Thoracic aorta (tissue), 2 donors: ENCODE measurements at places on chromosomes 1 and 21.

DNA sequence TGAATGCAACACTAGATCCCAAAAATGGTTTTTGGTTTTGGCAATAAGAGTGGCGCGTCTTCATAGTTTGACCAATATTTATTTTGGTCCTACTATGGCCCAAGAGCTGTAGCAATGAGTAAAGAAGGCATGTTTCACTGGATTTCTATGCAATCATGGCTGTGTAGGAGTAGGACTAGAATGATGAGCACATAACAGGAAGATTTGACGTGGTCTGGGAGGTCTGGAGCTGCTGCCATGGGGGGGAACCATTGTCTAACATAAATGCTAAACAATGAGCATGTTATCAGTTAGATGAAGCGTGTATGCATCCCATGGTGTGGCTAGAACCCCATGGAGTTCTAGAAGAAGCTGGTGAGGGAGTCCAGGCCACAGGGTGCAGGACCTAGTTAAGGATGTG lies 38.3 kb downstream of the OLIG1 start:
- DNase-seq: no peak

- DNase-seq: no peak
Measured at GRCh38 chr1:208240662-208241355, 3.4 kb downstream of the PLXNA2 start.

DNA sequence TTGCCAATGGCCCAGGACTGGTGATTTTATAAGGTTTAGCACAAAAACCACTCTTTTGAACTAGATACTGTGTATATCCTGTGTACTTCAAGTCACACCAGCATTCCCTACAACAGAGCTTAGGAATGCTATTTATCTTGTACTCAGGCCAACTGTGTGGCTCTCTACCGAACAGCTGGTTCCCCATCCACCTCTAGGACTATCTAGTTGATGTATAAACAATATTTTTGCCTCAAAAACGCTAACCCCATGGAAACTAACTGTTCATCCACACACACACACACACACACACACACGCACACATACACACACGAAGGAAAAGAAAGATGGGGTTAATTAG lies 28.7 kb upstream of the SLC45A3 start:
- no peak for DNase-seq

DNA sequence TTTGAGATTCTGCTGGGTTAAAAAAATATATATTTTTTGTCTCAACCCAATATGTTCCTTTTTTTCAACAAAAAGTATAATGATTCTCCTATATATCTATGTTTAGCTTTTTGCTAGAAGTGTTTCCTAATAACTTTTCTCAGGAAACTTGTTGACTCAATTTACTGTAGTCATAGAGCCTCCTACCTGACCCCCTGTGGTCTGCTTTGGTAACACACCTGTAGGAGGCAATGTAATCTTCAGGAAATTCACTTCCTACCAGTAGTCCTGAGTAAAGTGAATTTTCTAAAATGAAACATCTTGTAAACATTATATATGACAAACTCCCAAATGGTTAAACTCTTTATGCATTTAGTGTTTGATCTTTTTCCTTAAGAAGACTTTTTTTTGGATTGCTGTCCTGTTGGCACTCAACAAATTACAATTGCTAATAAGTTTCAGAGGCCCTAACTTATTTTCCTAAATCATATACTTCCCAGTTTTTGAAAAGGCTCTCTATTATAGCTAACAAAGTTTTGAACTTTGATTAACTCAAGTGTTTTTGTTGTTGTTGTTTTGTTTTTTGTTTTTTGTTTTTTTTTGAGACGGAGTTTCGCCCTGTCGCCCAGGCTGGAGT lies 118.3 kb downstream of the OLFML2B start:
- no peak for DNase-seq

DNA sequence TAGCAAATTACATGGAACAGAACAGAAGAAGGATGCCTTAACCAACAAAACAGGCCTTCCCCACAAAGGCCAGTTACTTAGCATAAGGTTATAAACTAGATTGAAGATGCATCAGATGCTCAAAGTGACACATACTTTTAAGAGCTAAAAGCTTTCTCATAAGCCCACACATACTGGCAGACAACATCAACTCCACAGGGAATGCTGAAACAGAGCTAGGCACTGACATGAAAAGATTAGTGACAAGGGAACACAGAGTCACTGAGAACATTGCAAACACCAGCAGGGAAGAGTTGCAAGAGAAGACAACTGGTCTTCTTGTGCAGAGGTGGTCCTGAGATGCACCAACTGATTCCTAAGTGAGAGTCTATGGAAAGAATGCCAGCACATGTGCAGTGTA lies 6.9 kb downstream of the TTC13 start:
- DNase-seq: no peak
